CD14-positive monocyte (primary cell): ENCODE measurements at places on chromosomes 2 and 18. TPM values are rescaled to one million over a fixed set of nuclear protein-coding genes. Genes with fewer than 3 reads are reported as not detected.

GRCh38 chr2:10036095-10036884, 7.1 kb upstream of the KLF11 start:
- peaks cover 70% of the 10 kb centered on the region for H3K4me1 ChIP-seq
- no peaks in the 10 kb centered on the region for H3K36me3 ChIP-seq
- H3K27me3 ChIP-seq, result no peaks in the 10 kb centered on the region
- peak overlapping the region; percentile 90 for H3K27ac ChIP-seq

Gene CAD
- polyA plus RNA-seq, result 1.7 TPM

- H3K4me3 ChIP-seq, result no peak overlapping the region
- no peaks in the 10 kb centered on the region for H3K36me3 ChIP-seq
- DNase-seq, result no peak
- no peak overlapping the region for H3K27ac ChIP-seq
- no peaks in the 10 kb centered on the region for H3K4me1 ChIP-seq
- H3K27me3 ChIP-seq, result no peaks in the 10 kb centered on the region
These were observed 184.6 kb downstream of the ST6GAL2 start for GRCh38 chr2:106701203-106702022.

DNA sequence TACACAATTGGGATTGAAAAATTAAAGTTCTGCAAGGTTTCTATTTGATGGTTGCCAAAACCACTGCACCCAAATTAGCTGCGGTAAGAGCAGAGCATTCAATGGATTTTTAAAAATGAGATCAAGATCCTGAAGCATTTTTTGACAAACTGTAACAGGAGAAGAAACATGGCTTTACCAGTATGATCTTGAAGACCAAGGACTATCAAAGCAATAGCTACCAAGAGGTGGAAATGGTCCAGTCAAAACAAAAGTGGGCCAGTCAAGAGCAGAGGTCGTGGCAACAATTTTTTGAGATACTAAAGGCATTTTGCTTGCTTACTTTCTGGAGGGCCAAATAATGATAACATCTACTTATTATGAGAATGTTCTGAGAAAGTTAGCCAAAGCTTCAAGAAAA, 186.8 kb downstream of the RDH14 start:
- H3K4me1 ChIP-seq, result no peaks in the 10 kb centered on the region
- no peaks in the 10 kb centered on the region for H3K36me3 ChIP-seq
- DNase-seq, result no peak
- H3K27me3 ChIP-seq, result no peaks in the 10 kb centered on the region
- H3K4me3 ChIP-seq, result no peak overlapping the region

- H3K4me3 ChIP-seq, result no peak overlapping the region
- no peak overlapping the region for H3K27ac ChIP-seq
- no peaks in the 10 kb centered on the region for H3K27me3 ChIP-seq
- H3K36me3 ChIP-seq, result no peaks in the 10 kb centered on the region
- no peak for DNase-seq
- no peaks in the 10 kb centered on the region for H3K4me1 ChIP-seq
These were observed 1.2 kb downstream of the SERPINB5 start for GRCh38 chr18:63477968-63478367.

- H3K27me3 ChIP-seq, result no peaks in the 10 kb centered on the region
- no peak overlapping the region for H3K4me3 ChIP-seq
- H3K4me1 ChIP-seq, result no peaks in the 10 kb centered on the region
- H3K36me3 ChIP-seq, result peaks cover 87% of the 10 kb centered on the region
- no peak for DNase-seq
These were observed 56.2 kb downstream of the ITSN2 start for GRCh38 chr2:24304098-24304497.

Gene TEKT4
- polyA plus RNA-seq, result not detected in 2 replicates

DNA sequence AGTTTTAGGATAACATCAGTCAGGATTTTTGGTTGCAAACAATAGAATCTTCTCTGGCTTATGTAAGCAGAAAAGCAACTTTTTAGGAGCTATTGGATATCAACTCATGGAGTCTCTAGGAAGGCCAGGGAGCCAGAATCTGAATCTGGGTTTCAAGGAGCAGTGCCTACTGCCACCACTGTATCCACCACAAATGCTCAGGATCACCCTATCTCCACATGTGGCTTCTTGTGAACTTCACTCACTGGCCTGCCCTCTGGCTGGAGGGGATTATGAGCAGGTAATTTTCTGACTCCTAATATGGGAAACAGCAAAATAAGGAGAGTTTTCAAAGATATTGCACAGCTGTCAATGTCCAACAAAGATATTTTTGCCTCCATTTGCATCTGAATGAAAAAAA, 142.9 kb downstream of the PKP4 start:
- no peaks in the 10 kb centered on the region for H3K27me3 ChIP-seq
- H3K4me3 ChIP-seq, result no peak overlapping the region
- no peak for DNase-seq
- H3K36me3 ChIP-seq, result no peaks in the 10 kb centered on the region

Gene EFEMP1
- polyA plus RNA-seq, result not detected in 2 replicates

Gene MYO7B
- 7.3 TPM for polyA plus RNA-seq

Gene UGT1A5
- polyA plus RNA-seq, result not detected in 2 replicates

Gene LRRTM4
- not detected in 2 replicates for polyA plus RNA-seq

Gene FAM228B
- polyA plus RNA-seq, result 6.5 TPM

GRCh38 chr2:212034841-212035585, 503.6 kb downstream of the ERBB4 start:
- no peaks in the 10 kb centered on the region for H3K36me3 ChIP-seq
- no peak overlapping the region for H3K27ac ChIP-seq
- DNase-seq, result no peak
- H3K27me3 ChIP-seq, result no peaks in the 10 kb centered on the region
- H3K4me1 ChIP-seq, result no peaks in the 10 kb centered on the region

Gene ATP6V1B1
- not detected in 2 replicates for polyA plus RNA-seq

Gene ZAP70
- polyA plus RNA-seq, result 0.38 TPM

Gene SERPINB11
- not detected for polyA plus RNA-seq

Gene KLHL14
- not detected for polyA plus RNA-seq

GRCh38 chr2:11435036-11435435, 30.9 kb downstream of the E2F6 start:
- H3K27me3 ChIP-seq, result no peaks in the 10 kb centered on the region
- H3K36me3 ChIP-seq, result no peaks in the 10 kb centered on the region
- no peaks in the 10 kb centered on the region for H3K4me1 ChIP-seq
- no peak overlapping the region for H3K27ac ChIP-seq
- no peak for DNase-seq
- no peak overlapping the region for H3K4me3 ChIP-seq

Gene SLC23A3
- not detected for polyA plus RNA-seq

DNA sequence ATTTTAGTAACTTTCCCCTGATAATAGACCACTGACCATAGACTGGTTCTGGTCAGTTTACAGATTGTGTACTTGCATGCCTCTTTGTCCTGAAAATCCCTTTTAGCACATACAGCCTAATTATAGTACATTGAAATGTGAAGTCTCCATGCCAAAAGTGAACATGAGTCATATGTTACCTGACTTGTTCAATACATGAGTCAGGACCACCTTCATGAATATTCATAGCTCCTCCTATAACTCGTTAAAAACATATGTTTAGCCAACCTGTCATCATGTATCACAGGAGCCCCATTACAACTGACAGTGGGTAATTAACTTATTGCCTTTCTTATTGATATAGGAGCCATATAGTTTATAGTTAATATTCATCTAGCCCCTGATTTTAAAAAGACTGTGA, 78.6 kb downstream of the SH3YL1 start:
- no peak overlapping the region for H3K27ac ChIP-seq
- DNase-seq, result no peak
- no peak overlapping the region for H3K4me3 ChIP-seq
- no peaks in the 10 kb centered on the region for H3K27me3 ChIP-seq
- H3K4me1 ChIP-seq, result no peaks in the 10 kb centered on the region

DNA sequence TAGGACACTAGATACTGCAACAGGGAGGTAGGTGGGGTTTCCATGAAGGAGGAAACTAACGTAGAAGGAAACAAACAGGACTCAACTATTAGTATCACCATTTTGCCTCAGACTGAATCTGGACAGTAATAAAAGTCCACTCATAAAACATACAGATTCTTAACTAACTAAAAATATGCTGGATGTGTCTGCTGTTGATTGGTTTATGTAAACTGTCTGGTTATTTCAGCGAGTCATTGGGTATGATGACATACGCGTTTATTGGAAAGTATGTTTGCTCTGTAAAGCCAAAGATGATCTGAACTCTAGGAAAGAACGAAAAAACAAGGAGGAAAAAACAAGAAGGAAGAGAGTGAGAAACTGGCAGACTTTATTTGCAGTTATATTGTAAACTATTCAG, 1816.1 kb upstream of the LRRTM1 start:
- no peaks in the 10 kb centered on the region for H3K4me1 ChIP-seq
- H3K27me3 ChIP-seq, result no peaks in the 10 kb centered on the region
- no peak overlapping the region for H3K4me3 ChIP-seq
- no peaks in the 10 kb centered on the region for H3K36me3 ChIP-seq

Gene SNTG2
- polyA plus RNA-seq, result not detected

DNA sequence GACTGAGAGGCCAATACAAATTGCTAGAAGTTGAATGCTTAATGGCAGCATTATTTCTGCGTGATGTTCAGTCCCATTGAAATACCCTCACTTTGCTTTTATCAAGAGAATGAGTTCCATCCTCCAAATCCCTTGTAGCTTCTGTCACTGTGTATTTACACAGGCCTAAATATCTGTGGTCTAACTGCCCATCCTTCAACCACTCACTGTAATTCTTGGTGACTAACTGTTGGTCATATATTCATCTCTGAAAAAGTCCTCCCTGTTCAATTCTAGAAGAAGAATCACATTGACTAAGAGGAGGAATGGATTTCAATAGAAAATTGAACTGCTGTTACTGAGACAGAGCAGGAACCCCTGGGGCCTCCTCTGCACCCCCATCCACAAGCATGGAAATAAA, 74.2 kb upstream of the L3MBTL4 start:
- H3K4me1 ChIP-seq, result no peaks in the 10 kb centered on the region
- no peak for DNase-seq
- H3K4me3 ChIP-seq, result no peak overlapping the region
- H3K27ac ChIP-seq, result no peak overlapping the region
- no peaks in the 10 kb centered on the region for H3K27me3 ChIP-seq
- no peaks in the 10 kb centered on the region for H3K36me3 ChIP-seq

Gene COPS7B
- 30.1 and 38.8 TPM in 2 replicates for polyA plus RNA-seq
